ENCODE measurements at places on chromosomes 7 and 10. TPM values are rescaled to one million over a fixed set of nuclear protein-coding genes. Genes with fewer than 3 reads are reported as not detected.

The AOAH gene
- 2.5 TPM for total RNA-seq

The H2AZ2 gene
- 175 TPM for total RNA-seq

The CDNF gene
- 1.1 TPM for total RNA-seq

The LGI1 gene
- 0.44 TPM for total RNA-seq

The EN2 gene
- not detected for total RNA-seq

The ARHGEF5 gene
- 4.7 TPM for total RNA-seq

The ARPC1B gene
- 53.0 TPM for total RNA-seq

The ODAD2 gene
- total RNA-seq, result 0.08 TPM

The GPR37 gene
- total RNA-seq, result not detected

The PRLHR gene
- total RNA-seq, result not detected

The SAP25 gene
- total RNA-seq, result not detected

The EVX1 gene
- not detected for total RNA-seq

The FAM180A gene
- 5.9 TPM for total RNA-seq

The CDH23 gene
- total RNA-seq, result 4.4 TPM

The TMEM130 gene
- 1.1 TPM for total RNA-seq

The C10orf62 gene
- 0.67 TPM for total RNA-seq

The GSTO2 gene
- total RNA-seq, result 0.55 TPM

- DNase-seq, result no peak
Observed at GRCh38 chr7:380711-381210, 90.8 kb downstream of the FOXL3 start.

DNA sequence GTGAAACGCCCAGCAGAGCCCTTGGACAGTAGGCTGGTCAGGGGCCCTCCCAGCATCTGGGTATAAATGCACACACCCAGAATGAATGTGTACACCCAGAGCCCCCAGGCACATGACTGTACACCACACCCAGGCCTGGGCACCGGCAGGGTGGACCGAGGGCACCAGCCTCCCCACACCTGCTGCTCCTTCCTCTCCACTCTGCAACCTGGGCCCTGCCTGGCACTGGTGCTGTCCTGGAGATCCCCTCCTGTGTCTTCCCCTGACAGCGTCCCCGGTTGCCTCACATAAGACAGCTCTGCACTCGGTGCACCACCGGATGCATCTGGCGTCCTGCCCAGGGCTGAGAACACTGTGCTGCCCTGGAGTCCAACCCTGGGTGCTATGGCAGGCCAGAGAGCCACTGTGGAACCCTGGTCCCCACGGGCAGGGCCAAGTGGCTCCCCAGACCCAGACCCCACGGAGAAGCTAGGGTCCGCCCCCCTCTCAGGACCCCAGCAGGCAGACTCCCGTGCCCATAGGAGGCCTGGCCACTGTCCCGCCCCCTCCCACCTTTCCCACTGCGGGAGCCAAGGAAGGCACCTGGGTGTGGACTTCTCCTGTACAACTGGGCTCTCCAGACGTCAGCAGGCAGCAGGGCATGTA, 6.6 kb downstream of the RASGEF1A start:
- peak; percentile 58 for DNase-seq

DNA sequence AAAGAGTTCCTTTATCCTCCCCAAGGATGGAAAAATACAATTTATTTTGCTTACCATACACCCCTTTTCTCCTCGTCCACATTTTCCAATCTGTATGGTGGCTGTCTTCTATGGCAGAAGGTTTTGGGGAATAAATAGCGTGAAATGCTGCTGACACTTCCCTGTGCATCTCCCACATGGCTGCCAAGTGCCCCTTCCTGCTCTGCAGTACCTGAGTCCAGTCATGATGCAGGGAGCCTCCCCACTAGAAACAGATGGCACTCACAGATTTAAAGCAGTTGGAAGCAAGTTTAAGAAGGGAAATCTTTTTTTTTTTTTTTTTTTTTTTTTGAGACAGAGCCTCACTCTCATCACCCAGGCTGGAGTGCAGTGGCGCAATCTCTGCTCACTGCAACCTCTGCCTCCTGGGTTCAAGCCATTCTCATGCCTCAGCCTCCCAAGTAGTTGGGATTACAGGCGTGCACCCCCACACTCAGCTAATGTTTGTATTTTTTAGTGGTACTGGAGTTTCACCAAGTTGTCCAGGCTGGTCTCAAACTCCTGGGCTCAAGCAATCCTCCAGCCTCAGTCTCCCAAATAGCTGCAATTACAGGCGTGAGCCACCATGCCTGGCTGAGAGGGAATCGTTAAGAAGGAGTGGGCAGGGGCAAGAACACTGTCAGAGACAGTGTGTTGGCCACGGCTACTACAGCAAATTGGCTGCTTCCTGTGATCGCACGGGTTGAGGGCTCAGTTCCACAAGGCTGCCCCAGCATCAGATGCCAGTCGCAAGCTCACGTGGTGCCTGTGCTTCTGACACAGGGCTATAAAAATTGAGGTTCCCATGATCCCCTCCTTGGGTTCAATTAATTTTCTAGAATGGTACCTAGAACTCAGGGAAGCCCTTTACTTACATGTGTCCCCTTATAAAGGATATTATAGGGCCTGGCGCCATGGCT, 5.3 kb upstream of the PILRA start:
- no peak for DNase-seq

DNA sequence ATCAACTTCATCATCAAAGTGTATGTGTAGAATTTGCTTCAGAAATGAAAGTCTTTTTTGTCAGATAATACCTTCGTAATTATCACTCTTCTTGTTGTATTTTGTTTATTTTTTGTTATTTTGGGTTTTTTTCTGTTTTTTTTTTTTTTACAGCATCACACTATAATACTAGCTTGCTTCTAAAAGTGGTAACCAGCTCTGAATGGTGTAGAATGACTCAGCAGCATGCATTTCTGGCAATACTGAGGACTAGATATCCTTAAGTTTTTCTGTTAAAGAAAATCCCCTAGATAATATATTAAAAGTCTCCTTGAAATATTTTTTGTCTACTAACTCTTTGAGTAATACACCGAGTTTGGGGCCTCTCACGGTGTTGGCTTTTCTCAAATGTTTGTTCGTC, 109.1 kb downstream of the LMBR1 start:
- DNase-seq, result no peak

DNA sequence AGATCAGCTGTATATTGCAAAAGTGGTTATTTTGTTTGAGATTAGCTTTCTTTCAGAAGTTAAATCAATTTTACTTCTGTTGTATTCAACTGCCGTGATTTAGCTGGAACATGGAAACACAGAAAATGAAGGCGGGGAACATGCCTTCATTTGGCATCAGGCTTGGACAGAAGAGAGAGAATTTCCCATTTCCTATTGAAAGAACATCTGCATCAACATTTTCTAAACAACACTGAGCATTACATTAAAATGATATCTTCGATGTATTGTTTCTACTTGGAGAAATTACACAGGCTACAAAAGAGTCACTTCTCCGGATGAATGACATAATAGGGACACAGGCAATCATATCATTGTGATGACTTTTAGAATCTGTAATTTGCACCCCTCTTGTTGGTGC, 46.6 kb upstream of the KLF6 start:
- no peak for DNase-seq

DNA sequence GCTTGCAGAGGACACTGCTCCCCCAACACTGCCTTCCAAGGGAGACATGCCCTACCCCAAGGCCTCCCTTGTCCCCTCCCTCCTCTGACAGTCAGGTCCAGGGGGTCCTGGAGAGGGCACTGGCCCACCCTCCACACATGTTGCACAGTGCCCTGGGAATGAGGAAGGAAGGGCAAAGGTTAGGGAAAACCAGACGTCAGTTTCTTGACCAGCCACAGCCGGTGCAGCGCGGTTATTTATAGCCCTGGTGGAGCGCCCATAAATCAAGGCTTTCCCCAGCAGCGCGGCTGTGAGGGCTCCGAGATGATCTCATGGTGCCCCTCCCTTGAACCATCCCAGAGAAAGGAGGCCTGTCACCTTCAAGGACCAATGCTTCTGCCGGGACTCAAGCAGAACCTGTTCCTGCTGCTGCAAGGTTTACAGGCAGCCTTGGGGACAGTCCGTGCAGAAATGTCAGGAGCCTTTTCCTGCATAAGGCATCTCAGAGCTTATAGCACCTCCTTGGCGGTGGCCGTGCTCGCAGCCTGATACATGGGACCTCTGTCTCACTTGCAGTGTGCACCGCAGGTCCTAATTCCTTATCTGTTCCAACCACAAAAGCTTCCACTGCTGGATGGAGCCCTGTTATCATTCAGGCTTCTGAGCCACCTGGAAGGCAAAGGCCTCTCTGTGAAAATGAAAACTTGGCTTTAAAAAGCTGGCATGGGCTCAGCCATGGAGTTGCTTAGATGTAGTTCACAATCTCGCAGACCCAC, 127.3 kb downstream of the LHPP start:
- peak; percentile 69 for DNase-seq

- DNase-seq, result peak; percentile 63
Observed at GRCh38 chr7:143487566-143487965, 9.9 kb downstream of the TAS2R41 start.

- DNase-seq, result no peak
Observed at GRCh38 chr7:48540746-48541145, 369.5 kb downstream of the ABCA13 start.

GRCh38 chr7:142883145-142883544, 2.4 kb downstream of the TRPV6 start:
- no peak for DNase-seq

GRCh38 chr10:43237631-43238446, 29.0 kb downstream of the RASGEF1A start:
- DNase-seq, result no peak

DNA sequence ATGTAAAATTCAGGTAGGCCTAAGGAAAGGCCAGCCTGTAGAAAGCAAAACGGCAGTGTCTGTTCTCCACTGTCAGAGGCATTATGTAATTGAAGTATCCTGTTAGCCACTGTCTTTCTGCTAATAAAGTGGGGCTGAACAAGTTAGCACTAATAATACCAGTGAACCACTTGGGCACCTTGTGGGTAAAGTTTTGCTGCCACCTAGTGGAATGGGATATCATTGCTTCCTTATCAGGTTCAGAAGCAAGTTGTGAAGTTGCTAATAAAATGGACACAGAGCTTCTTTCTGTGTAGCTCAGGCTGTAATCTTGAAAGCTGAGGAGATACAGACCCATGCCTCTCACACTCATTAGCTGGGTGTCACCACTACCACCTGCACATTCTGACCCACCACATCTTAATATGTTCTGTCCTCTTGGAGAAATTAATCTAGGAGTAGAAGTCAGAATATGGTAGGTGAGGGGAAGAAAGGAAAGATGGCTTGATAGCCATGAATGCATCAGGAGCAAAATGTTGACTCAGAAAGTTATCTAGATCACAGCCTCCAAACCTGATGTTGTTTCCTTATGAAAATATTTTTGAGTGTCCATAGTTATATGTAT, 175.1 kb downstream of the SEPTIN7 start:
- DNase-seq, result no peak

GRCh38 chr7:30890226-30890625, 21.4 kb upstream of the AQP1 start:
- DNase-seq, result no peak

DNA sequence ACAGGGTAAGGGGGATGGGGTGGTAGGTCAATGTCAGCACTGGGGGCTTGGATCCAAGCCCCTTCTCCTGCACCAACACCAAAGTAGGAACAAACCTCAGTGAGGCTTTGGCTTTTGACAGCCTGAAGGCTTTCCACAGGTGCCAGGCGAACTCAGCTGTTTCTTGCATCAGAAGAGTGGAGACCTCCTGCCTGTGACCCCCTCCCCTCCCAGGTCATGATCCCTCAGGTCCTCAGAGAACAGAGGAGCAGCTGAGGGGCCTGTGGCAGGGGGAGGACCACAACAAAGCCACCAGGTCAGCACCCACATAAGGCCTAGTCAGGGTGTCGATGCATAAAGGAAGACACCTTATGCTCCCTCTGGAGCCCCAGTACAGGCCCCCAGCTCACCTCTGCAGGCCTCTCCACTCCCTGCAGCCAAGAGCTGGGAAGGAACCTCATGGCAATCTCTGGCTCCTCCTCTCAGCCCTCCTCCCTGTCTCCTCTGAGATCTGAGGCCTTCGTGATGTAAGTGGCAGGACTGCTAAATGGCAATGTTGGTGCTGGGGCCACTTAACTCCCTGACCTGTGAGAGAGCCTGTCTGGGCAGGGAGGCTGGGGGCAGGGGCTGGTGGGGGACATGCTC, 19.1 kb upstream of the PRRT4 start:
- no peak for DNase-seq

DNA sequence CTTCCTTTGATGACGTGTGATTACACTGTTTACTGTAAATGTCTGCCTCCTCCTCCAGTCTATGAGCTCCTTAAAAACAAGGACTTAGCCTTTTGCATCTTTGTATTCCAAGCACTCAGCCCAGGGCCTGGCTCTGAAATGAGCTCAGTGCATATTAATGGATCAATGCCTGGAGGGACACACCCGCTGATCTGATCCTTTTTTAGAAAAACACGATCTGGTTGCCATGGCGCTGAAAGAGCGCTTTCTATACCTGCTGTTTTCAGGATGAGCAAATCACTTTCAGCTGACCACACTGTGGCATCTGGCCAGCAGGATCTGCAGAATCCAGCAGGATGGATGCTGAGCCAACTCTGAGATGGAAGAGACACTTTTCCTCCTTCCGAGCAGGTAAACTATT, 37.8 kb upstream of the GARS1 start:
- no peak for DNase-seq

DNA sequence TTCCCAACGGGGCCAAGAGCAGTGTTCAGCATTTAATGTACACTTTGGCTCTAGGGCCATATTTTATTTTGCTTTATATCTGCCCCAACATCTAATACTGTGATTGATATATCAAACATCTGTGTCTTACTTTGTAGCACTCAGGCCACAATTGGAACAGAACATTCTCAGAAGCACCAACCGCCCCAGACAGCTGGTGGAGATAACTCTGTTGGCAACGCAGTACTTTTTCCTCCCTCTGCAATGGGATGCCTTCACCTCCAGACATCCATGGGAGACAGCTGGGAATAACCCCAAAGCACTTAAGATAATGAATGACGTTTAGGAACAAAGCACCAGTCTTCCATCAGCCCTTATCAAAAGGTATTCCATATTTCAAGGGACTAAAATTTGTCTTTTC, 57.4 kb downstream of the PIP4K2A start:
- no peak for DNase-seq

GRCh38 chr7:79770970-79771369, 317.5 kb upstream of the MAGI2 start:
- no peak for DNase-seq

DNA sequence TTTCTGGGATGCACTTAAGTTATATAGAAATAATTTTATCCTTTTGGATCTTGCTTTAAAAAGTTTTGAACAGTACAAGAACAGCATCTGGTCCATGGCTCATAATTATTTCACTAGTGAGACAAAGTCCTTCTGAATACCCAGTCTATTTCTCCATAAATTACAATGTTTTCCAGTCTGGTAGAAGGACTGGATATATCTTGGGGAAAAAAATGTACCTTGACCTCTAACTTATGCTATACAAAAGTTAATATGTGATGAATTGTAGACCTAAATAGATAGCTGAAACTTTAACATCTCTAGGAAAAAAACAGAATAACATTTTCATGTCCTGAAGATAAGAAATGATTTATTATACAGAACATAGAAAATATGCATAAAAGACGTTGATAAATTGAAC, 88.5 kb downstream of the PPP1R9A start:
- DNase-seq, result no peak

- no peak for DNase-seq
Observed at GRCh38 chr10:93894516-93895378, 969 bp downstream of the SLC35G1 start.

- DNase-seq, result no peak
Observed at GRCh38 chr10:127069436-127069835, 127.0 kb downstream of the INSYN2A start.

Data from right atrium auricular region (tissue), 2 donors.